NCI-H748 treated with DMSO at 0.1 percent for 48 hours (cell line): ENCODE measurements at places on chromosomes 16 and 17.

- no peak for DNase-seq
Measured at GRCh38 chr16:57013229-57013628, 23.9 kb downstream of the NLRC5 start.

DNA sequence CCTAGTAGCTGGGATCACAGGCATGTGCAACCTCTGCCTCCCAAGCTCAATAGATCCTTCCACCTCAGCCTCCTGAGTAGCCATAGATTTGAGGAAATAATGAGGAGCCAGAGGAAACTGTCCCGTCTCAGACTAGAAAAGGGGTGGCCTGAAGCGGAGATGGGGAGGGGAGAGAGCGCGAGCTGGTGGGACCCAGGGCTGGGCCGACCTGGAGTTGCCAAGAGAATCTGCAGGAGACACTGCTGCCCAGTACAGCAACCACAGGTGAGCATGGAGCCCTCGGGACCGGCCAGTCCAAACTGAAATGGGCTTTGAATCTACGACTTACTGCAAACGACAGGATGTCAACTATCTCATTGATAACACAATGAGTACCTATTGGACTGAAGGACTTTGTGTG lies 24.3 kb downstream of the CD300A start:
- DNase-seq = no peak

GRCh38 chr16:72172105-72173034 lies at the start of gene PMFBP1:
PMFBP1 (minus strand) TSS chr16:72172155; CDS start chr16:72171208, 947 bp downstream.
- DNase-seq = no peak

DNA sequence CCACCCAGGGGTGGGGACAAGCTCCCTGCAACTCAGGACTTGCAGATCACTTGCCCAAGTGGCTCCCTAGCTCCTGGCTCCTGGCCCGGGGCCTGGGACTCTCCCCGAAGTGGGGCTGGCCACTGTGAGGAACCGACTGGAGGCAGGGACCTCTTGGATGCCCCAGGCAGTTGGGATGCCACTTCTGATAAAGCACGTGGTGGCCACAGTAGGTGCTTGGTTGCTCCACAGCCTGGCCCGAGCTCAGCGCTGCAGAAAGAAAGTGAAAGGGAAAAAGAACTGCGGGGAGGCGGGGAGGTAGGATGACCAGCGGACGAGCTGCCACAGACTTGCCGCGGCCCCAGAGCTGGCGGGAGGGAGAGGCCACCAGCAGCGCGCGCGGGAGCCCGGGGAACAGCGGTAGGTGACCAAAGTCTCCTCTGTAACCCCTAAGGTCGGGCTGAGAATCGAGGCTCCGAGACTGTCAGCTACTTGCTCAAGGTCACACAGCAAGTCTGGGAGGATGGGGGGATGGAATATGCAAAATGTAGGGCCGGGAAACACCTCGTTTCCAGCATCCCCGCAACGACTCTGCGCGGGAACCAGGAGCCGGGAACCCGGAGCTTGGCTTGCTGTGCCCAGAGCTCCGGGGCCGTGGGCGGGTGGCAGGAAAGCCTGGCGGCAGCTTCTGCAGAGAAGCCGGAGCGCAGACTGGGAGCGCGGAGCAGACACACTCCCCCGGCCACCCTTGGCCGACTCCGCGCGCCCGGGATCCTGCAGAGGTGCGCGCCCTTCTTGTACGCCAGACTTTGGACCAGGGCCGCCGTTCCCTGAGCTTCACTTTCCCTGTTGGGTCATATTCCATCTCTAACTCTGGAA lies 1.9 kb downstream of the CIITA start:
- DNase-seq = no peak

- no peak for DNase-seq
Measured at GRCh38 chr17:55495239-55495638, 16.0 kb downstream of the SMIM36 start.

DNA sequence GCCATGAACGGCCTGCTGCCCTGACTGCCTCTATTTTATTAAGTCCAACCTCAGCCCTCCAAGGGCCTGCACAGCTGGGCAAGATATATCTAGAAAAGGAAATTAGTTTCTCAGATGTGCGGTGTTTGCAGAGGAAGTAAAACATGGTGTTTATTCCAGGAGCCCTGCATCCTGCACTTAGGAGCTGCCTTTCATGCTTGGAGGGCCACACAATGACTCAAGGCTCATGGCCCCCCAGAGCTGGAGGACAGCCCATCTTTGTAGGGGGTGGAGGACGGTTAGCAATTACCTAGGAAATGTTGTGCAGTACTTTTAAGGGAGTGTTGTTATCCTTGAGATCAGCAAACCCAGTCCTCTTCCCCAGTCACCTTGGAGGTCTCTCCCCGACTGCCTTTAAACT lies 80.5 kb downstream of the COPRS start:
- DNase-seq = no peak

DNA sequence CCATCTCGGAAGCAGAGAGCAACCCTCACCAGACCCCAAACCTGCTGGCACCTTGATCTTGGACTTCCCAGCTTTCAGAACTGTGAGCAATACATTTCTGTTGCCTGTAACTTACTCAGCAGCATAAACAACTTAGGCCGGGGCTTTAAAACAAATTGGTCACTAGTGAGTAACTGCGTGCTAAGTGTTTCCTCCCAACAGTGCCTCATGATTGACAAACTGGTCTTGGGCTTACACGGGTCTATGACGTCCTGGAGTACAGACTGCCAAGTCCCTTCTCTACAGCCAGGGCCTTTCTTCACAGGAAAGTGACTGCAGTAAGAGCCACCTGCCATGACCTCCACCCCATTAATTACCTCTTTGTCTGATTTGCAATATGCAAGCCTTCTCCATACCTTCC lies 136.7 kb downstream of the XYLT1 start:
- no peak for DNase-seq

DNA sequence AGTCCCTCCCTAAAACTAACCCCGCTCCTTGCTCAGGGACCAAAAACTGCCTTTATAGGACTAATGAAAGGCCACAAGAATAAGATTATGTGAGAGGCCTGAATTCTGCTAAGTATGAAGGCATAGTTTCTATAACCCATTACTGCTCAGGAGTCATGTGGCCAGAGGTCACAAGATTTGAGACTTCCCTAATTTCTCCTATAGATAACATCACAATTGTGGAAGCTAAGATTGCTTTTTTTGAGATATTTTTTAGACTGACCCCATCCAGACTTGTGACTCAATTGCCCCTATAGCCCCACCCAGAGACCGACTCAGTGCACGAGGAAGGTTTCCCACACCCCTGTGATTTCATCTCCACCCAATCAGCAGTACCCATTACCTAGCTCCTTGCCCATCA lies 504.1 kb upstream of the GOT2 start:
- no peak for DNase-seq

DNA sequence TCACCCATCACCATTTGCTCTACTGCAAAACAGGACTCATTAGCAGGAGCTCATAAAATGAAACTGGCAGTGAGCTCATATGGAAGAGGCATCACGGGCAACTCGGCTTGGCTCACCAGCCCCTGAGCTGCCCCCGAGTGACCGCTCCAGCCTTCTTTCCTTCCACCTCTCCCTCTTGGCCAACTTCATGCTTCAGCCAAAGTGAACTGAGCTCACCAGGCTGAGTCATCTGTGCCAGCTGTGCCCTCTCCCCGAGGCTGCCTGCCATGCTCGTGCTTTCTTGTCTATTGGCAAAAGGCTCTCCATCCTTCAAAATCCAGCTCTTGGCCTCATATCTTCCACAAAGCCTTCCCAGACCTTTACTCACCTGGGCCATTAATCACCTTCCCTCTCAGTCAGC lies 391.4 kb downstream of the WWOX start:
- no peak for DNase-seq

DNA sequence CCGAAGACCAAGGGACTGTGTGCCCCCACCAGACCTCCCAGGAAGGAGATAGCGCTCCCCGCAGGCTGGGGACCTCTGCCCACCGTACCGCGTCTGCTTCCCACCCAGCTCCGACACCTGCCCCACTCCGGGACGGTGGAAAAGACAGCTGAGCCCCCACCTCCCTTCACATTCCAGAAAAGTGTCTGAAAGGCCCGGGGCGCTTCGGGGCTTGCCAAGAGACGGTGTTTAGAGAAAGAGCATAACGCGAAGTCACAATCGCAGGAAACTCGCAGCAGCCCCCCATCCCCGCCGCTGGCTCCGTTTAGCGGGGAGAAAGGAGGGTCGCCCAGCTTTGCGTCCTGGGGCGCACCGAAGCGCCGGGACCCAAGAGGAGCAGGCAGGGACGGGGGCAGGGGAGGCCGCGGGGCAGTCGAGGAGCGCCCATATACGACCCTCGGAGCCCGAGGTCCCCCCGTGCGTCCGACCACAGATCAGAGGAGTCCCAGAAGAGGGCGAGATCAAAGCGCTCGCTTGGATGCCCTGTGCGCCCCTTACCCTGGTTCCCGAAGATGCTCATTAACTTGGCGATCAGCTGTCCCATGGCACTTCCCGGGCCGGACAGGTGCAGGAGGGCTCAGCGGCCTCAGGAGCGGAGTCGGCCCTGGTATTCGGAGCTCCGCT lies 652 bp downstream of the ARL5C start:
- no peak for DNase-seq

- no peak for DNase-seq
Measured at GRCh38 chr17:80959330-80960036, 32.2 kb upstream of the CHMP6 start.

GRCh38 chr16:68969338-68969737 lies 126.0 kb downstream of the TANGO6 start:
- no peak for DNase-seq

DNA sequence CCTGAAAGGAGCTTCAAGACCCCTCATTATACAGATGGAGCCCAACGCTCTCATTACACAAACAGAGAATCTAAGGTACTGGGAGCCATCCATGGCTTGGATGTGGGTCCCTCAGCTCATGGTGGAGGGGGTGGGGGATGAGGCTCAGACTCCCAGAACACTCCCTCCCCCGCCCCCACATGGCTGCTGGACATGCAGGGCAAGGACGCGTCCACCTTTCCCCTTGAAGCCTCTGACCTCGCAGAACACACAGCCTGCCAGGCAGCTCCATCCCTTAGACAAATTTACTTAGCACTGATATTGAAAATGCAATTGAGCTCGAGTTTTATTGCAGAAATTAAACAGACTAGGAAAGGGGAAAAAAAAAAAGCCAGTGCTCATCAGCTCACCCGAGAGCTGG lies 203.9 kb downstream of the ZNF423 start:
- no peak for DNase-seq

- no peak for DNase-seq
Measured at GRCh38 chr16:11635113-11635652, 33.1 kb upstream of the SNN start.

- no peak for DNase-seq
Measured at GRCh38 chr16:27475561-27475960, 73.6 kb downstream of the IL21R start.

- no peak for DNase-seq
Measured at GRCh38 chr17:1894753-1895339, 65.0 kb downstream of the RPA1 start.

DNA sequence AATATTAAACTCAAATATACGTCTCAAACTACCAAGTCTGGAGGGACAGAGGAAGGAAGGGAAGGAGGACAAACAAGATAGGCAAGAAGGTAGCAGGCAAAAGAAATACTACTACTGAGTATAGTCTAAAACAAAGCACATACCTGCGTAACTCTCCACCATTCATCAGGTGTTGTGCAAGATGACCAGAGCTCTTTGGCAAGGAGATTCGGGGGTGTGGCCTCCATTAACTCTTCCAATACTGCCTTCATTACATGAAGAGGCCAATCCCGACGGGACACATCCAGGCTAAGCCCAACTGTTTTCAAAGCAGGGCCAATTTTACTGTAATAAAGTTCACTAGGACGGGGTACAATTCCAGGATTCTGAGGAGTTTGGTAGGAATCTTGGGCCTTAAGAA lies 38.2 kb upstream of the ARL6IP1 start:
- no peak for DNase-seq

- DNase-seq = no peak
Measured at GRCh38 chr17:31496601-31497000, 105.1 kb downstream of the RAB11FIP4 start.

DNA sequence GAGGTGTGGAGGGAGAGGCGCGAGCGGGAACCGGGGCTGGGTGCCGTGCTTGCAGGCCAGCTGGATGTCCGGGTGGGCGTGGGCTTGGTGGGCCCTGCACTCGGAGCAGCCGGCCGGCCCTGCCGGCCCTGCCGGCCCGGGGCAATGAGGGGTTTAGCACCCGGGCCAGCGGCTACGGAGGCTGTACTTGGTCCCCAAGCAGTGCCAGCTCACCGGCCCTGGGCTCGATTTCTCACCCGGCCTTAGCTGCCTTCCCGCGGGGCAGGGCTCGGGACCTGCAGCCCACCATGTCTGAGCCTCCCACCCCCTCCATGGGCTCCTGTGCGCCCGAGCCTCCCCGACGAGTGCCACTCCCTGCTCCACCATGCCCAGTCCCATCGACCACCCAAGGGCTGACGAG lies 24.7 kb upstream of the GPATCH8 start:
- no peak for DNase-seq

DNA sequence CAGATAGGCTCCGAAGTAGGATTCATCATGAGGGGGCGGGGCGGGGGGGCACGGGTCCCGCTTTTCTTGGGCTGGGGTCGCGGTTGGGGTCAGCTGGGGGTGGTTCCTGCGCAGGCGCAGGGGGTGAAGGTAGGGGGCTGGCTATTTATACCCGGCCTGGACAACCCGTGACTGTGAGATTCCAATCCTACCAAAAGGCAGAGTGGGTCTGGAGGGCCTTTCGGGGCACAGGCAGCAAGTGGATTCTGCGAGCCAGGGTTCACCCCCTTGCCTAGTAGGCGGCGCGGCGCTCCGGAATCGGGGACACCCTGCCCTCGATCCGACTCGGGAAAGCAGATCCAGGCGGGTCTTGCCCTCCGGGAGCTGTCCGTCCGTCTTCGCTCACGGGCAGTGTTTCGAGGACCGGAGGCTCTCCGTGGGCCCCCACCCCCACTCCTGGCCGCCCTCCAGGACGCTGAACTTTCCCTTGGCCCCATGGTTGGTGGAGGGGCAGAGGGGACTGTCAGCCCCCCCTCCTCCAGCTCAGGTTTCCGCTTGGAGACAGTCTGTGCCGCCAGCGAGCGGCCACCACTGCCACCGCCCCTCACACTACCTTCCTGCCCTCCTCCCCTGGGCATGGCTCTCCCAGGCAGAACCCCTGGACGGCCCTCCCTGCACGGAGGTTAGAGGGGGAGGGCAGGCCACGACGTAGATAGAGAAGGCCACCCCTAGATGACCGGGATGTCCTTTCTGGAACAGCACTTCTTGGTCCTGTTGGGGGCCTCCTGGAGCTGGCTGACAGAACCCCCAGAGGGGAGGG lies 634 bp downstream of the SLC2A4 start:
- DNase-seq = no peak

- no peak for DNase-seq
Measured at GRCh38 chr16:51981725-51982124, 565.2 kb downstream of the TOX3 start.
